ENCODE measurements at places on chromosomes 5 and 9. TPM values are rescaled to one million over a fixed set of nuclear protein-coding genes. Genes with fewer than 3 reads are reported as not detected.
A peak's percentile ranks its signal among the peaks of the same experiment; 100 is the strongest.

DNA sequence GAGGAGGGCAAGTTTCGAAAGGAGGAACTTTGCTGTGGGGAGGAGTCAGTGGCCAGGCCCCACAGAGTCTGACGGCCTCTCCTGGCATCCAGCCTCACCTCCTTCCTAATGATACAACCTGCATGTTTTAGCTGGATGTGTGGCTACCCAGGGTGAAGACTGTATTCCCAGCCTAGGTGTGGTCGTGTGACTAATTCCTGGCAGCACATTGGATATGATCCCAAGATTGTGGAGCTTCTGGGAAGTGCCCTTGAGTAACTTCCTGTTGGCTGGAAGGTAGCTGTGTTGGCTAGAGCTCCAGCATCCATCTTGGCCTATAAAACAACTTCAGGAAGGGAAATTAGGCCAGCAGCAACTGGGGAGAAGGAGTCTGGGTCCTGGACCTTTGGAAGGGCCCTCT lies 19.0 kb upstream of the LPCAT1 start:
- no peak for DNase-seq

- peak; percentile 51 for DNase-seq
These were observed 201.2 kb downstream of the GAPVD1 start for GRCh38 chr9:125462861-125463291.

Gene FBP1
- not detected for total RNA-seq

Gene CER1
- total RNA-seq = not detected

Data from IMR-90 (cell line).